HS-5 (cell line): ENCODE measurements at places on chromosomes 1 and 21.

GRCh38 chr1:75308365-75308764 is 174.2 kb downstream of the LHX8 start:
- DNase-seq, result no peak

DNA sequence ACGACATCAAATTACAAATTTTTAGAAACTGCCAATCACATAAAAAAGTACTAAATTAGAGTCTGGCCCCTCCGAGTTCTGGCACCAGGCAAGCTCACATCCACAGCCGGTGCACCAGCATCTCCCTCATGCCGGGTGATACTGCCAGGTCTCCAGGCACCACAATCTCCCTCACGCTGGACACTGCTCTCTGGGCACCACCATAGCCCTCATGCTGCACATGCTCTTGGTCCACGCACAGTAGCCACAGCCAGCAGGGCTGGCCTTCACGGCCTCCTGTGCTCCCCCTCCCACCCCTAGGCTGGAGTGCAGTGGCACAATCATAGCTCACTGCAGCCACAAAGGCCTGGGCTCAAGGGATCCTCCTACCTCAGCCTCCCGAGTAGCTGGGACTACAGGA is 65.5 kb downstream of the AKT3 start:
- DNase-seq, result no peak

DNA sequence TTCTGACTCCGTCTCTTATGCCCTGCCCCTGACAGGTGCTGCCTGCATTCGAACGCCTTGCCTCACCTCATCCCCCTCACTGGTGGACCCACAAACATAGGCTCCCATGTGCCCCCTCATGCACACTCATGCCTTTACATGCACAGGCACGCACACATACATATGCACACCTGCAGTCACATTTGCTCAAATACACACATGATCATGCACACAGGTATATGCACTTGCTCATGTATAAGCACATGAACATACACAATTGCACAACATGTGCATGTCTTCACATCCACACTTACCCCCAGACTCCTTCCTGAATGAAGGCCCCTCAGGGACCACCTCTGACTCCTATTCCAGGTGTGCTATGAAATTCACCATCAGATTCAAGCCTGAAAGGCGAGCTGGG is 506.9 kb downstream of the PTPRU start:
- no peak for DNase-seq

- no peak for DNase-seq
These were observed 14.3 kb downstream of the MOV10 start for GRCh38 chr1:112688781-112689193.

- no peak for DNase-seq
These were observed 577.5 kb downstream of the USP25 start for GRCh38 chr21:16307256-16307655.

DNA sequence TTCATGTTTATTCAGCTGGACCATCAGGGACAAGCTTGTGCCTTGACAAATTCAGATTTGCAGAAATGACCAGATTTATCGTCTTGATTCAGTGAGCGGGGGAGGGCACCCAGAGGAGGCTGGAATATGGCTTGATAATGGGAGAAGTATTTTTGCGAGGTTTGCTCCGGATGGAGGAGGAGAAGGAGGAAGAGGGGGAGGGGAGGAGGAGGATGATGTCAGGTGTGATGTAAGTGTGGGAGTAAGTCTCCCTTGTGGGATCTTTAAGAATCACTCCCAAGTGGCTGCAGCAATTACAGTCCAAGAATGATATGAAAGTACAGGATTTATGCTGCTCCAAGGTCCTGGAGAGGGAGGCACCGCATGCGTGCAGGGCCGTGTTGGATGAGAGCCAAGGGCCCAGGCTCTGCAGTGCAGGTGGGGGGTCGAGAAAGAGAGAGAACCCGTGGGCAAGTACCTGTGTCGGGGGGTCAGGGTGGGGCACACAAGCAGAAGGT is 5.6 kb upstream of the ZNF496 start:
- no peak for DNase-seq

DNA sequence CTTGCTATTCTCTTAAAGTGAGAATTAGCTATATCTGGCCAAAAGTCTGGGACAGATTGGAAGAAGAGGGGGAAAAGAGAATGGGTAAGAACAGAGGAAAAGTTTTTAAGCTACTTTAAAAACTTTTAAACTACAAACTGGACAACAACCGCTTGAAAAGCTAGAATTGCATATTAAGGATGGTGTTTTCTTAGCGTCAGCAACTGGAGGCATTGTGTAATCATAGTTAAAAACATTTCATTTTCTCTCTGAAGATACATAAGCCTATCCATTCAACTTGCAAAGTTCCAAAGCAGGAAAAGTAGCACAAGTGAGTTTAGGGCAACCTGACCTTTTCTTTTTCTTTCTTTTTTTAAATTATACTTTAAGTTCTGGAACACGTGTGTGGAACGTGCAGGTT is 10.9 kb downstream of the PBX1 start:
- DNase-seq, result no peak

DNA sequence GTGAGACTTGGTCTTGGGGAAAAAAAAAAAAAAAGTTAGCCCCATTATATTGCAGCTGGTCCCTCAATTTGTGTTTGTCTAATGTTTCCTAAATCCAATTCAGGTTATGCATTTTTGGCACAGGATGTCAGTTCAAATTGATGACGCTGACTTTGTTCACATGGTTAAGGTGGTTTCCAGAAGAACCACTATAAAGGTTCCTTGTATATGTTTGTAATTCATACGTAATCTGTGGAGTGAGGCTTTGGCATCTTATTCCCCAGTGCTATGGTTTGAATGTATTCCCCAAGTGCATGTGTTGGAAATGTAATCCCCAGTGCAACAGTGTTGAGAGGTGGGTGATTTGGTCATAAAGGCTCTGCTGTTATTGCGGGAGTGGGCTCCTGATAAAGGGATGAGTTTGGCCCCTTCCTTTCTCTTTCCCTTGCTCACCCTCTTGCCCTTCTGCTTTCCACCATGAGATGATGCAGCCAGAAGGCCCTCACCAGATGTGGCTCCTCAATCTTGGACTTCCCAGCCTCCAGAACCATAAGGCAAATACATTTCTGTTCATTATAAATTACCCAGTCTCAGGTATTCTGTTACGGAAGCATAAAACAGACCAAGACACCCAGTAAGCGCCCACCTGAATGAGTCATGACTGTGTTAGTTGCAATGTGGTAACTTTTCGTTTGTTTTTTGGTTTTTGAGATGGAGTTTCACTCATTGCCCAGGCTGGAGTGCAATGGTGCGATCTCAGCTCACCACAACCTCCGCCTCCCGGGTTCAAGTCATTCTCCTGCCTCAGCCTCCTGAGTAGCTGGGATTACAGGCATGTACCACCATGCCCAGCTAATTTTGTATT is 19.5 kb upstream of the HLCS start:
- DNase-seq, result no peak
